ENCODE measurements at places on chromosomes 5 and 9.

DNA sequence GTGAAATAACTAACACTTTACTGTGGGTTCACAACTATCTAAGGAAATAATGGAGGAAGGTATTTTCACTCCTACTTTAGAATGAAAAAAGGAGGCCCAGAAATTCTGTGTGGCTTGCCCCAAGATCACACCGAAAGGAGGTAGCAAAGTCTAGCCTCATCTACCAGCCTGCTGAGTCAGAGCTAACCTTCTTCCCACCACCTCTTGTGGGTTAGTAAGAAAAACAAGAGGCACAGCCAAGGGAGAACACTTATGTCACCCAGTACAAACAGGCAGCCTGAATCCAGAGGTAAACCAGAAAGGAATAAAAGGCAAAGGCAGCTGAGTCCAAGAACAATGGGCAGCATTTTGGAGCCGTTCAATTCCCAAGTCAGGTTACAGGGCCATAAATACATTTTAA lies 91.9 kb upstream of the RASEF start:
- DNase-seq = no peak

- no peak for DNase-seq
Observed at GRCh38 chr9:76395381-76395780, 1.2 kb upstream of the RFK start.

DNA sequence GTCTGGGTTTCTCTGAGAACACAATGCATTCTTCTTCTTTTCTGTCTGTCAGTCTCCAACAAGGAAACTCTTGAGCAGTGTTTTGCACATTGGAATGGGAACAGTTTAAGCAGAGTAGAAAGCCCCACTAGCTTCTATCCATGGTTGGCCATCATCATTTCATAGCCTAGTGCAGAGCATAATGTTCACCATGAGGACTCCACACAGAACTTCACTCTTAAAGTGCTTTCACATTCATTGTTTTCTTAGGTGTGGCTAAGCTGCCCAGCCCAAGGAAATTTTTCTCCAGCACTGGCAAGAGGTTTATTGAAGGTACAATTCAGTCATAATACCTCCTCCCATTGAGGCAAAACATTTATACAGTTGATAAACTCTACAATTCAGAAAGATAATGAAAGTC lies 503.0 kb upstream of the CD180 start:
- no peak for DNase-seq

GRCh38 chr5:174402222-174402812 lies 322.1 kb upstream of the MSX2 start:
- DNase-seq = no peak

DNA sequence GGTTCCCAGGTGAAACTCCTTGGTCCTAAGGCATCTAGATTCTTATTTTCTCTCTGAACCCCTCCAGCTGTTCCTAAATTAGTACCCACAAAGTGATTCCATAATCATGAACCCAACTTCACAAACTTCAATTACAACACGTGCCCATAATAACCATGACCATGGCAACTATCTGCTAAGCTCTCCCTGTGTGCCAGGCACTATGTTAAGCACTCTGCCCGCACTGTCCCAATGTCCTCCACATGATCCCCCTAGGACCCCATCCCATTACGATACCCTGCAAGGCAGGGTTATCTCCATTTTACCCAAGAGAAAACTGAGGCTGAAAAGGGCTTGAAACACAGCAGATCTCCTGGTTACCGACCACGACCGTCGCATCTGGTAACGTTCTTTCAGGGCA lies 25.3 kb upstream of the ZNF622 start:
- DNase-seq = no peak

DNA sequence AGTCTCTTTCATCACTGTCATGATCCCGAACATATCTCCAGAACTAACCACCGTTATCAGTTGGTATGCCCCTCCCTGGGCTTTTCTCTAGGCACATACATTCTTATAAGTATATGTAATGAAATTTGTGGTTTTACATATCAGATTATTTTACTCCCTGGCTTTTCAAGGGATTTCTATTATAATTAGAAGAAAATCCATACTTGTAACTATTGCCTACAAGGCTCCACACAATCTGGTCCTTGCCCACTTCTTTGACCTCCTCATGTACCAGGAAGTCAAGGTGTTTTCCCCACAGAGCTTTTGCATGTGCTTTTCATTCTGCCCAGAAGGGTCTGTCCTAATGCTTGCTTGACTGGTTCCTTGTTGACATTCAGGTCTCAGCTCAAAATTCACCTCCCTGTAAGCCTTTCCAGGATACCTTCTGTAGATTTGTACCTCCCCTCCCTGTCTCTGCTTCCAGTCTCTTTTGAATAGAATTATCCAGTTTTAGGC lies 33.6 kb upstream of the HSD17B4 start:
- DNase-seq = no peak

GRCh38 chr5:9852671-9853070 lies 222.5 kb upstream of the TAS2R1 start:
- DNase-seq = no peak

- DNase-seq = no peak
Observed at GRCh38 chr5:66467564-66467963, 128.6 kb upstream of the MAST4 start.

- no peak for DNase-seq
Observed at GRCh38 chr9:76567086-76567485, 108.1 kb downstream of the GCNT1 start.

GRCh38 chr5:1895739-1896420 lies 13.2 kb upstream of the IRX4 start:
- DNase-seq = no peak

DNA sequence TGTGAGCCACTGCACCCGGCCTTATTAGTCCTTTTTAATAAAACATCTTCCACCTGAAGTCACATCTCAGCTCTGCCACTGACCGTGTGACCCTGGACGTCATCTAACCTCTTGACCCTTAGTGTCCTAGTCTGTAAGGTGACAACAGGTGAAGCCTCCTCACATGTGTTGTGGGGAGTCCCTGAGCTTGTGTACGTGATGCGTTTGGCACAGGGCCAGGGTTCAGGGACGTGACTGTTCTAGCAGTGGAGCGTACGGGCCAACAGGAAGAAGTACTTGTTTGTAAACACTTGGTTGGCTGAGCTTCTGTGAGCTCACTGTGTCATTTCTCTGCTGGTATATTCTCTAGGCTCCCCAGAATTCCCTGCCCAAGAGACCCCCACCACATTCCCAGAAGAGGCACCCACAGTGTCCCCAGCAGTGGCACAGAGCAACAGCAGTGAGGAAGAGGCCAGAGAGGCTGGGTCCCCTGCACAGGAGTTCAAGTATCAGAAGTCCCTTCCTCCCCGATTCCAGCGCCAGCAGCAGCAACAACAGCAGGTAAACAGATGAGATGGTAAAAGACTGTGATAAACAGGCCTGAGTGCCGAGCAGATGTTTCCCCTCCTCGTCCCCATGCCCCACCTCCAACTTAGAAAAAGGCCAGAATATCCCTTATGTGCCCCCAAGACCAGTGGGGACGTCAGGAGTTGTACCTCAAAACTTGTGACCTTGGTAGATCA lies 35.3 kb upstream of the POMT1 start:
- no peak for DNase-seq

GRCh38 chr5:172901012-172901780 lies 58.0 kb upstream of the RPL26L1 start:
- DNase-seq = no peak

- no peak for DNase-seq
Observed at GRCh38 chr9:38235244-38235643, 157.3 kb upstream of the ALDH1B1 start.

DNA sequence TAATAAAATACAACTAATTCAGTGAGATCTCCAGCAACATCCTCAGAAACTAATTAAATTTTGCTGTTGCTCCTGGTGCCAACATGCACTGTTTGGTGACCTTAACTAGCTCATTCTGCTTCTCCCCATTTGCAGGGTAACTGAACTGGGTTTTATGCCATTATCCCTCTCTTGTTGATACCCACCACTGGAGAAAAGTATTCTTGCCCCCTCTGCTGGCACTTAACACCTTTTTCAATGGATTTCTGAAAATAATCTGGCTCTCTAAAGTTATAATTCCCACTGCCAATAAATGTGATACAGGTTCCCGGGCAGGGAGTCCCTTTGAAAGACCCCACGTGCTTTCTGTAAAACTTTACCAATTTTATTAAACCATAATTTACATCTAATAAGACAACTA lies 394.3 kb downstream of the OSTF1 start:
- no peak for DNase-seq

DNA sequence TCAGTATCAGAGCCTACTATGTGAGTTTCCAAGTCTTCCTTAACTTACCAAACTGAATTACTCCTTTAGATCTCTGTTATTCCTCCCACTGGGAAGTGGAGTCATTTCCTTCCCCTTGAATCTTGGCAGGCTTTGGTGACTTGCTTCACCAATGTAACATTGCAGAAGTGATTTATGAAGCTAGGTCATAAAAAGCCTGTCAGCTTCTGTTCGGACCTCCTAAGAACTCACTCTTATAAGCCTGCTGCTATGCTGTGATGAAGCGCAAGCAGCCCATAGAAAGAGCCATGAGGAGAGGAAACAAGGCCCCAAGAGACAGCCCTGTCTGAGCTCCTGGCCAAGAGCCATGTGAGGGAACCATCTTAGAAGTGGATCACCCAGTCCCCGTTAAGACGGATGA lies 14.2 kb upstream of the FOXB2 start:
- DNase-seq = no peak

DNA sequence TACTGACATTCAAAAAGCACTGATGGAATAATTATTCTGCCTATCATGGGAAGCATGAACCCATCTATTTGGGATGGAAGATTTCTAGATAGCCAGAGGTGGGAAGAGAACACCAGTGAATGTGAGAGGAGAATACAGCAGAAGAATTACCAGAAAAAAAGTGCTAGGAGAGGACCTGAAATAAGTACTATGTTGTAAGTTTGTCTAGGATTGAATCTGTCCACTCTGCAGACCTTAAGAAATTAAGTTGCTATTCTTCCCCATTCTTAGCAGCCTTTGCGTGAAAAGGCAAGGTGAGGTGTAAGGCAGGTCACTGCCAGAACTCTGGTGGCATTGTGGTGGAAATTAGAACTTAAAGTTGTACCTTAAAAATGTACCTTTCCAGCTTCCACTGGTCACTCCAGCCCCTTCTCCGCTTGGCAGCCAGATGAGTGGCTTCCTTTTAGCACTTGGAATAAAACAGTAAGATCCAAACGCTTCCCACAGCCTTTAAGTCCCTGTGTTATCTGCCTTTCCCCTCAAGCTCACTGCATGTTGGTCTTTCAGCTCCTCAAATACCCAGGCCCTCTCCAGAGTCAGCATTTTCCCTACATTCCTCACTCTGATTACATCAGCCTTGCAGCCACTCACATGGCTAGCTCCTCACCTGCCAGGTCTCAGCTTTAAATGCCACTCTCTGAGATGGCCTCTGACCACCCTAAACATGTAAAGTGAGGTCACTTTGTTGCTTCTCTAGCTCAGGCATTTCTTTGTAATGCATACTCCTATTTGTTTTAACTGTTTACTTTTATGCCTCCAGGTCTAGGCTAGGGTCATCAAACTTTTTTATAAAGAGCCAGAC lies 253.0 kb downstream of the EPB41L4A start:
- no peak for DNase-seq

DNA sequence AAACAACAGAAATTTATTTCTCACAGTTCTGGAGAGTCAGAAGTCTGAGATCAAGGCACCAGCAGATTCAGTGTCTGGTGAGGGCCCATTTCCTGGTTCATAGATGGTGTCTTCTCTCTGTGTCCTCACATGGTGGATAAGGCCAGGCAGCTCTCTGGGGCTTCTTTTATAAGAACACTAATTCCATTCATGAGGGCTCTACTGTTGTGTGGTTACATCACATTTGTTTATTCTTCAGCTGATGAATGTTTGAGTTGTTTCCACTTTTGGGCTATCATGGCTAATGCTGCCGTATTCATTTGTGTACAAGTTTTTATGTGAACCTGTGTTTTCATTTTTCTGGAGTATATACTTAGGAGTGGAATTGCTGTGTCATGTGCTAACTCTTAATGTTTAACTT lies 35.2 kb downstream of the DDX4 start:
- DNase-seq = no peak

- DNase-seq = no peak
Observed at GRCh38 chr9:114119242-114120191, 20.4 kb upstream of the KIF12 start.

DNA sequence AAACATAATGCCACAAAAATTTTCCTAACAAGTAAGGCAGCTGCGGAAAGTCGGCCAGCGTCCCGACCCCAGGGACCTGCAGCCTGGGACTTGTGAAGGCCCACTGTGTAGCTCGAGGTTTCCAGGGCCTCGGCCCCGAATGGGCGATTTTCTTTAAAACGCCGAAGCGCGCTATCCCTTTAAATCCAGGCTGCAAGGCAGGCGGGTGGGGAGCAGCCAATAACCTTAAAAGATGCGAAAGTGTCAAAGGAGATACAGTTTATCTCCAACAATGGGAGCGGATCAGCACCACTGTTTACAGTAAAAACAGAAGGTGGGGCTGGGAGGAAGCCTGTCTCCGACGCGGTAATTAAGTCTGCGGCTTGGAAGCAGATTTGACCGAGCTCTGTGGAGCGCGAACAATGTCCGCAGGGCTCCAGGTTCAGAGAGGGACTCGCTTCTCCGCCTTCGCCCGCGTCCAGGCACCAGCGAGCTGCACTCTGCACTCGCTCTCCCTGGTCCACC lies 1.7 kb upstream of the ZSWIM6 start:
- DNase-seq = no peak

- DNase-seq = no peak
Observed at GRCh38 chr9:38108326-38108725, 39.3 kb upstream of the SHB start.

- no peak for DNase-seq
Observed at GRCh38 chr5:32264957-32265572, 47.7 kb downstream of the MTMR12 start.

GRCh38 chr9:85024374-85024773 lies 354.8 kb downstream of the NTRK2 start:
- DNase-seq = no peak

DNA sequence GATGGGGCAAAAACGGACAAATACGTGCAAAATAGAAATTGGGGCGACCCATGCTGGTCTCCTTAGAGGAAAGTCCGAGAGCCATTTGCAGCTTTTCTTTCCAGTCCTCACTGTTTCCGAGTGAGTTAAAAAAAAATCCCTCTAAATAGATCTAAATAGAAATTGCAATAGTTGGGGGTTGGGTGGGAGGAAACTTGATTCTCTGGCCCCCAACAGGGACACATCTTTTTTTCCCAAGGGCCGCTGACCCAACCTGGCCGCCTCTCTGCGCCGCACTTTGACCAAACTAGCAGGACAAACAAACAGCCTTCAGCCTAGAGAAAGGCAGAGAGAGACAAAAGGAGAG lies 2.8 kb upstream of the NKX2-5 start:
- DNase-seq = no peak

- DNase-seq = no peak
Observed at GRCh38 chr5:138763037-138763778, 10.0 kb downstream of the CTNNA1 start.

All from GM06990 (cell line).